ENCODE measurements at places on chromosomes 6 and 20.

- DNase-seq = no peak
Observed at GRCh38 chr6:170114956-170115855, 175.7 kb downstream of the DLL1 start.

DNA sequence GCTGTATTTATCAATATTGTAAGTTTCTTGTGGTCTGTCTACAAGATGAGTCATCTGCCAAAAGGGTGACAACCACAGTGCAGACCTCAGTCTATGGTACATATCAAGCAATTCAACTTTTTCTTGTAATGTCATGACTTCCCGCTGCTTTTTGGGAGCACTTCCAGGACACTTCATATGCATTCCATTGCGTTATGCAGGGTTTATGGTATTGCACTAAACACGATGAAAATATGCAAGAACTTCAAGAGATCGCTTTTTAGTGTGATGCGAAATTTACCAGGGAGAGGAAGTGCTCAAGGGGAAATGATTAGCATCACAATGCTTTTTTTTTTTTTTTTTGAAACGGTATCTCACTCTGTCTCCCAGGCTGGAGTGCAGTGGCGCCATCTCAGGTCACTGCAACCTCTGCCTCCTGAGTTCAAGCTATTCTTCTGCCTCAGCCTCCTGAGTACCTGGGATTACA is 166.5 kb downstream of the TFAP2A start:
- no peak for DNase-seq

- DNase-seq = no peak
Observed at GRCh38 chr6:157107915-157108651, 215.2 kb downstream of the TMEM242 start.

DNA sequence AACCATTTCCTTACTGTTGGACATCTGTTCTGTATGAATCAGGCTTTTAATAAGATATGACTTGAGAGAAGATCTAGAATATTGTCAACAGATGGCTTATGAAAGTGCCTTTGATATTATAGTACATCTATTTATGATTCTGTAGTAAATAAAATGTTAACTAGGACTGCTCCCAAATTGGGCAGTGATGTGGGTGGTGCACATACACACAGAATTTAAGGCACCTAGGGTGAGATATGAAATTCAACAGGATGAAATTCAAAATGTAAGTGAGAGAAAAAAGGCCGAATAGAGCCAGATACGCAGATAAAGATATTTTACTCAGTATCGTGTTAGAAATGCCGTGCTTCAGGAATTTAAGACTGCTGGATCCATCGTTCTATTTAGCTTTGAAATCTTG is 26.3 kb downstream of the FAM50B start:
- DNase-seq = no peak

- DNase-seq = no peak
Observed at GRCh38 chr6:43105538-43106222, 29.6 kb downstream of the PTK7 start.

GRCh38 chr6:34341481-34341971 is 50.9 kb downstream of the NUDT3 start:
- no peak for DNase-seq

DNA sequence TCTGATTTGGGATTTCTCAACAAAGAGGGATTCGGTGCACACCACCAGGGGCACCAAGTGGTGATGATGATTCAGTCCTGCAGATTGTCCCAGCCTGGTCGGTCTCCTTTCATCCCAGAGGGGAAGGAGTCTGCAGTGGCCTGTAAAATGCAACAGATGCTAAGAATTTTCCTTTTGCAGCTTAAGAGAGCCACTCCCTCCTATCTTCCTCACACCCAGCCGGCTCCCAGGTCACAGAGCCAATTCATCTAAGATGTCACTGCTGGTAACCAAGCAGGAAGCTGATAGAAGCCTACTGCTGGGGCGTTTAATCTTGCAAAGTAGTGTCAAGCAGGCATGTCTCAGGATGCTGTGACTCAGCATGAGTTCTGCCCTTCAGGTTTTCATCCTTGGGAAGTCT is 203.8 kb upstream of the LRFN2 start:
- DNase-seq = no peak
